ENCODE measurements at places on chromosomes 7 and 10. TPM values are rescaled to one million over a fixed set of nuclear protein-coding genes. Genes with fewer than 3 reads are reported as not detected.

Gene CYP3A7
- not detected for total RNA-seq

Gene ZFAND2A
- total RNA-seq = 25.1 TPM

Gene TMEM213
- 4.6 TPM for total RNA-seq

Gene C7orf33
- total RNA-seq = not detected

Gene CCAR1
- 74.6 TPM for total RNA-seq

Gene AGBL3
- 2.2 TPM for total RNA-seq

Gene NUTM2B
- 2.2 TPM for total RNA-seq

Gene FAM237B
- not detected for total RNA-seq

Gene MTG1
- total RNA-seq = 51.7 TPM

Gene AKR1C2
- not detected for total RNA-seq

Gene TMEM236
- 0.02 TPM for total RNA-seq

Gene FOXI2
- total RNA-seq = not detected

Gene SUN3
- not detected for total RNA-seq

Gene OPN4
- total RNA-seq = not detected

Gene CDNF
- 1.3 TPM for total RNA-seq

Data from T-helper 1 cell treated with Interleukin-12 subunit alpha and Interleukin-12 subunit beta and Interleukin-4 antibody, amounts not matched to agents 30 ng/mL and 1 ng/mL, for 36 hours (primary cell).